ENCODE measurements at places on chromosomes 1 and 21.
A peak's percentile ranks its signal among the peaks of the same experiment; 100 is the strongest.

GRCh38 chr1:101835988-101836387 lies 160.7 kb downstream of the OLFM3 start:
- DNase-seq, result no peak

- no peak for DNase-seq
Observed at GRCh38 chr1:23692308-23692871, 784 bp downstream of the RPL11 start.

- no peak for DNase-seq
Observed at GRCh38 chr1:54507033-54507870, 40.8 kb upstream of the ACOT11 start.

GRCh38 chr1:17189632-17189990 lies 15.3 kb upstream of the PADI1 start:
- DNase-seq, result no peak

DNA sequence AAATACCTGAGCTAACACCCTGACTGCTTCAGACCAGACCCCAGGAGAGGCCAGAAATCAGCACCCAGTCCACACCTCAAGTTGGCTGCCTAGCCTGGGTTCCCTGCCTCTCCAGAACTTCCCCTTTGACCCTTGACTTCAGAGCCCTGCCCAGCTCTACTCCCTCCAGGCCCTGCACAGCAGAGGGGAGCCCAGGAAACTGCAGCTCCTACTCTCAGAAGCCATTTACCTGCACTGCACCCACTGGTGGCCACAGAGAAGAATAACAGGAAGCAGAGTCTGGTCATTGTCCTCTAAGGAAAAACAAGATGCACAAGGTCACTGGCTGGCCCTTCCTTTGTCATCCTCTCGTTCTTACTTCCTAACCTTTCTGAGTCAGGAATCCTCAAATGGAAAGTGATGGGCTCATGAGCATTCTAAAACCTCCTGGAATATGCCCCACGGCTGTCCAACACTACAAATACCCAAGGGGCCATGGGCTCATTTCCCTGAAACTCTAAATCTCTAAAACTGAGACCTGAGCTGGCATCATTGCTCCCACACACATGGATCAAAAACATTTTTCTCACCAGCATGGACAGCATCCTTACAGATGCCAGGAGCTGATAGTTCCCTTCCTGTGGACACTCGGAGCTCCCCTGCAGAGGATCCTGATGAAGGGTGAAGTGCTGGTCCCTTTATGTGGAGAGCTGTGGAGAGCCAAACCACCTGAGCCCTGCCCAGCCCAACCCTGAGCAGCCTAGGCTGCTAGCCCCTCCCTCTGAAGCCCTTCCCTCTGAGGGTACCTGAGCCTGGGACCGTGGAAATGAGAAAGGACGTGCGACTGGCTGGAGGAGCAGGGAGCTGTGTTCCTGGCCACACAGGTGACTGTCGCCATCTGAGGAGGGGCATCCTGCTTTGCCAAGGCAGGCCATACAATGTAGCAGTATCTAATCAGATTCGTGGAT lies at the start of gene ITLN2:
Gene ITLN2 (minus strand): TSS at position 652 of the 947 bp plus-strand sequence. CDS start 68 bp downstream, at position 584.
- no peak for DNase-seq

DNA sequence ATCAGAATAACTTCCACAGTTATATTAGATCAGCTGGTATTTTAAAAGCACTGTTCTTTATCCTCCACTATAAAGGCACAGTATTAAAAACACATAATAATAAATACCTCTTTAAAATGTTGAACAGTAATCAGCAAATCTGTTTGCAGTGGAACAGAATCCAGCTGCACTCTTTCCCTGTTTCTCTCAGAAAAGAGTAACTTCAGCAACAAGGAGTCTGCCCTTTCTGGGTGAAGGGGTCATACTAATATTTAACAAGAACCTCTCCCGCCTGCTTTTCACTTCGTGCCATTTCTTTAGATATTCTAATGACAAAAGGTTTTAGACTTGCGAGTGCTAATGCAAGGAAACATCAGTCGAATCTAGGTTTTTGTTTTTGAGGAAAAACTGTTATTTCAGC lies 194.2 kb upstream of the FMN2 start:
- DNase-seq, result no peak

DNA sequence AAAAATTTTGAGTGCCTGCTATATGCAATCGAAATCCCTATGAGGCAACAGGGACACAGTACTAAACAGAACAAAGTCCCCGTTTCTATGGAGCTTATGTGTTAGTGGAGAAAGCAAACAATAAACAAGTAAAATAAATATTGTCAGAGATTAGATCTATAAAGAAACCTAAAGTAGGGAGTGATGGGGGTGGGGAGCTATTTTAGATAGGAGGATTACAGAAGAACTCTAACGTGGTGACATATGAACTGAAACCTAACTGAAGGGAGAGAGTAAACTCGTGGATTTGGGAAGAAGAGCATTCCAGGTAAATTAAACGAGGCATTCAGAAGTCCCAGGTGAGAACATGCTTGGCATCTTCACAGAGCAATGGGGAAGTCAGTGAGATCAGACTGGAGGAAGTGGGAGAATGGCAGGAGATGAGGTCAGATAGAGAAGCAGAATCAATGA lies 154.5 kb downstream of the DENND1B start:
- no peak for DNase-seq

DNA sequence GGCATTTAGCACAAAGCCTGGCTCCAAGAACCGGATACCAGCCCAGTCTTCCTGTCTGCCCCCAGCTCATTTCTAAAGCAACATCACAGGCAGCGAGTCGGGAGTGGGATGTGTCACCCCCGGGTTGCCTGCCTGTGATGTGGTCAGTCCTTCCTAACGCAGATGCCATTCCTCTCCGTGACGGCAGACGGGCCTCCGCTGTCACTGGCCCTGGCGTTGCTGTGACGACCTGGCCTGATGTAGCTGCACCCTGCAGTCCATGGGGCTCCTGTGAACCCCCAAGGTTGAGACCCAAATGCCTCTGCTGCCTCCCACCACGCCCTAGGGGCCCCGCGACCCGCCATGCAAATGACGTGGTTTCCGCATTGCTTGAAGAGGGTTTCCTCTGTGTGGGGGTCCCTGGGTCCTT lies 12.3 kb downstream of the TNFRSF1B start:
- DNase-seq, result peak; percentile 68

GRCh38 chr1:241639623-241640148 lies 483 bp downstream of the CHML start:
- no peak for DNase-seq

DNA sequence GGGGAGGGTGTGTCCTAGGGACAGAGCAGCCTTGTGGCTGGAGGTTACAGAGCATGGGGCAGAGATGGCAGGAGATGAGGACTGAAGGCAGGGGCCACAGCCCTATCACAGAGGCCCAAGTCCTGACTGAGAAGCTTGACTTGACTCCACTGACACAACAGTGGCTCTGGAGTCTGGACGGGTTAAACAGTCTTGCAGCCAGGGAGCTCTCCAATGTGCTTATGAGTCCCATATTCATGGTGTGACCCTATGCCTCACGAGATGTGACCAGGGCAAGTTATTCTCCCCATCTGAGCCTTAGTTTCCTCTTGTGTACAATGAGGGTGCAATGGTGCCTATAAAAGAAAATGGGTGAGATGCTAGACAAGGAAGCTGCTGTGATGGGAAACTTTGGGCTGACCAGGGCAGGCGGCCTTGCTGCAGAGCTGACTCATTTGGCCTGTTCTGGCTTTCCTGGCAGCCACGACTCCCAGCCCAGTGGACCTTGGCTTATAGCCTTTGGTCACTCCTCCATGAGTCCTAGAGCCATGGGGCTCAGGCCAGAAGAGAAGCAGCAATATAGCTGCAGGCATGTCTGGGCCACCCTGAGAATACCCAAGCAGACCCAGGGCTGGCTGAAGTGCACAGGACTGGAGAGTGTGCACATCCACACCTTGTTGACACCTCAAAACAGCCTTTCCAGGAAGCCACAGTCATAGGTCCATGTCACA lies 2.8 kb upstream of the TTC22 start:
- DNase-seq, result no peak

- DNase-seq, result no peak
Observed at GRCh38 chr1:34265396-34265795, 88.7 kb downstream of the C1orf94 start.

GRCh38 chr1:5481889-5482288 lies 510.3 kb downstream of the NPHP4 start:
- no peak for DNase-seq

DNA sequence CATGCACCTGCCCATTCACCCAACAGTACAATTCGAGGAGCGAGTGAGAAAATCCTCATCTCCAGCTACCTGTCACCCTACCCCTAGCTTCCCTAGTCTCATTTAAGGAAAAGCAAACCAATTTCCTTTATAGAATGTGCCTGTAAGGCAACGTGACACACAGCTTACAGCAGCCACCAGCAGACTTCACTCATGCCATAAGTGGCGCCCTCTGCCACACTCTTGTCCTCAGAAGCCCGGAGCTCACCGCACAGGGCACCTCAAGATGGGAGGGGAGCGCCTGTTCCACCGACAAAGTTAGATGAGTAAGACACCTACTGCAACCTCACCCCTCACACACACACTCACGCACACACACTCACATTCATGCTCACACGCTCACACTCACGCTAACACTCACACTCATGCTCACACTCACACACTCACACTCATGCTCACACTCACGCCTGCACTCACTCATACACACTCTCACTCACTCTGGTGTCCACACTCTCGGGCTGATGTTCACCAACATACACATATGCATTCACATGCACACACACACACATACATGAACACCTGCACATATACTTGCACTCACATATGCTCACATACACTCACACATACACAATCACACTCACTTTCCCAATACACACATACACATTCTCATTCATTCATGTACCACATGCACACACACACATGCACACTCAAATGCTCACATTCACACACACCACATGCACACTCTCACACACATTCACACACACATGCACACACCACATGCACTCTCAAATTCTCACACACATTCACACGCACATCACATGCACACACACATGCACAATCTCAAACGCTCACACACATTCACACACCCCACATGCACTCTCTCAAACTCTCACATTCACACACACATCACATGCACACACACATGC lies 170.7 kb downstream of the PSMG1 start:
- no peak for DNase-seq

- DNase-seq, result no peak
Observed at GRCh38 chr1:228088586-228089498, 6.3 kb downstream of the ARF1 start.

Data from Right ventricle myocardium inferior (tissue), 1 donor.